ENCODE measurements at places on chromosomes 3 and 15. TPM values are rescaled to one million over a fixed set of nuclear protein-coding genes. Genes with fewer than 3 reads are reported as not detected.

DNA sequence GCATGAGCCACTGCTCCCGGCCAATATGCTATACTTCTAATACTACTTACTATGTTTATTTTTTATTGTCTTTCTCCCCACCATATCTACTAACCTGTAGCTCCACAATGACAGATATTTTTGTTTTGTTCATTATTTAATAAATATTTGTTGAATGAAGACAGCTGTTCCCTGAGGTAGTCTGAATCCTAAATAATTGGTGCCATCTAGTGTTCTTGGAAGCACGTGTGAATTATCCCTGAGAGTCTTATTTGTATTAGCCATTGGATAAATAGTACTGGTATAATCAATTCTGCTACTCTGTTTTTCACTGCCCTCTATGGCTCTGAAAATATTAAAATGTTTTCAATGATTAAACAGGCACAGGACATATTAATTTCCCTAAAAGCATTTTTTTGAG lies 5.6 kb upstream of the APPL1 start:
- no peak for DNase-seq

The GUCA1C gene
- not detected for total RNA-seq

- DNase-seq: no peak
Observed at GRCh38 chr3:66744521-66744920, 243.7 kb upstream of the LRIG1 start.

The HYAL1 gene
- total RNA-seq: 1.2 TPM

GRCh38 chr3:139619484-139619883 lies 58.3 kb downstream of the NMNAT3 start:
- DNase-seq: no peak

The H1-8 gene
- not detected for total RNA-seq

DNA sequence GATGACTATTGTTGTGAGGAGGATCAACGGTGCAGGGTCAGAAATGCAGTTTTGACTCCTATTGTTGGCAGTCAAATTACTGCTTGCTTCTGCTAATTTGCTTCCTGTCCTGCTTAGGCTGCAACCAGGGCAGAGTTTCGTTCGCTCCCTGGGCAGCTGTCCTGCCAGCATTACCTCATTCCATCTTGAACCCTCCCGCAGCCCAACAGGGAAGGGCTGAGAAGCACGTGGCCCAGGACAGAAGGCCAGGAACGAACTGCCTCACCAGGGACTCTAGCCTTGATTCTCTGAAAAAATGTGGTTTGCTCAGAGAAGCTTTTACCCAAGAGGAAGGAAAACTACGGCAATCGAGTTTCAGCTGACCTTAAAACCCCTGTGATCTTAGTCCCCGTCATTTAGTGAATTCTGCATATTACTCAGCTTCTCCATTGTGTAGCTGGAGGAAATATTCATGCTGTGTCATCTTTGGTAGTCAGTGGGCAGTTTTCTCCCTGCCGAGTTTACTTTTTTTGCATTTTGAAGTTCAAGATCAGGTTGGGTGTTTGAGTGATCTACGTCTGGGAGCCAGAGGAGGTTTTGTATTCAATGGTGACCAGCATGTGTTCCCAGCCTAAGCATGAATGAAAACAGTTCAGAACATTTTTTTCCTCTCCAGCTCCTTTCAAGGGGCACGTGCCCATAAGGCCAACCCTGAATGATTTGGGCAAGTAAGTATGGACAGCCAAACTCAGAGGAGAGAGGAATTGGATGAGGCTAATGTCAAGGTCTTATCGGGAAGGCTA lies 23.0 kb downstream of the TLNRD1 start:
- peak; percentile 82 for DNase-seq

DNA sequence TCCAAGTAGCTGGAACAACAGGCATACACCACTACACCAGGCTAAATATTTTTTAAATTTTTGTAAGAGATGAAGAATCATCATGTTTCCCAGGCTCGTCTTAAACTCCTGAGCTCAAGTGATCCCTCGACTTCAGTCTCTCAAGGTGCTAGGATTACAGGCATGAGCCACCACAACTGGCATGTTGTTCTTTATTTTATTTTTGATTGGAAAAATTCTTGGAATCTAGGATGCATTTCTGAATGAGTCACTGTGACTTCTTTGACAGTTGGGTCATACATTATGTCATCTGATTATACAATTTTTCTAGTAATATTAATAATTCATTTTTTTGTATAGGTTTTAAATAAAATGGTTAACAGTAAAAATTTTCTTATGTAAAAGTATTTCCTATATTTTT lies 870.2 kb downstream of the SI start:
- DNase-seq: no peak

- no peak for DNase-seq
Observed at GRCh38 chr3:88142094-88142624, 7.6 kb upstream of the C3orf38 start.

DNA sequence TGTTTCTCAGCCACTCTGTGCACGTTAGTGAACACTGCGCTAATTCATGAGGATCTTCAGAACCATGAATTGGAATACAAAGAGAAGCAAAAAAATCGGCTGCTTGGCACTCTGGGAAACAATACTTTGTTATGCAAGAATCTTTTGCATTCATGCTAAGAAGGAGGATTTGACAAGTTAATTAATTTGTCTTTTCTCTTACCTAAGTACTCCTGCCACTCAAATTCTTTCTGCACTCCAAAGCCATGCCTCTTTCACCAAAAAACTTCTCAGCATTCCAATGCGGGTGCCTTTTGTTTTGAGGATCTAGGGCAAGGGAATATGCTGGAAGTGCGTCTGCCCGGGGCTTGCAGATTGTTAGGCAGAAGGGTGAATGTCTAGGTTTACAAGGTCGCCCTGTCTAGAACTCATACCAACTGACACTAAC lies 11.3 kb upstream of the KAT2B start:
- DNase-seq: no peak

The PCSK6 gene
- total RNA-seq: 19.2 TPM

DNA sequence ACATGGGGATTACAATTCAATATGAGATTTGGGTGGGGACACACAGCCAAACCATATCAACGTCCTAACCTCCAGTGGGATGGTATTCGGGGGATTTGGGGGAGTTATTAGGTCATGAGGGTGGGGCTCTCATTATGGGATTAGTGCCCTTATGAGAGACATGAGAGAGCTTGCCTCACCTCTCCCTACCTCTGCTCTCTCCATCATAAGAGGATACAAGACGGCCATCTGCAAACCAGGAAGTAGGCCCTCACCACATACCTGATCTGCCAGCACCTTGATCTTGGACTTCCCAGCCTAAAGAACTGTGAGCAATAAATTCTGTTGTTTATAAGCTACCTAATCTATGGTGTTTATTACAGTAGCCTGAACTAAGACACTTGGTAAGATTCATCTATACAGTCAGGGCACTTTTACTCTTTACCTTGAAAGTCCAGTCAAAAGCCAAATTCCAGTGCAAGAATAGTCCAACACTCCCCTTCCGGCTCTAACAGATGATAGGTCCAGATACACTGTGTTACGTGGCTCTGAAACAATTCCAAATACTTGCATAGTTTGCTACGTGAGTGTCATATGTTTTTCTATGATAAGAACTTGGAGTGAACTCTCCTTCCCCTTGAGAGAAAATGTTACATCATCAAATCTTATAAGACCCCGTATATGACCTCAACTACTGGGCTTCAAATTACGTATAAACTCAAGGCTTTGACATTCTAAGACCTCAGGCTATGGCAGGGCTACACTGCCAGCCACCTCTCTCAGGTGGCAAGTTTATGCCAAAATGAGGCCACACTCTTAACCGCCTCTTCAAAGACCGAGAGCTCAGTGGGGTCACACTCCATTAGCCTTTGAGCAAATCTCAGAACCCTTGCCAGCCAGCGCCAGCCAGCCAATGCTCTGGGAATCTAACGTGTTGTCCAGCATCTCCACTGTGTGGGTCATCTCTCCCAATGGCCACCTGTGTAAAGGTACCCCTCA lies 129.9 kb downstream of the XXYLT1 start:
- peak; percentile 89 for DNase-seq

GRCh38 chr3:113783980-113784379 lies 37.1 kb downstream of the ATP6V1A start:
- DNase-seq: peak; percentile 77

The GCNT3 gene
- 5.5 TPM for total RNA-seq

GRCh38 chr15:75063338-75063737 lies 39.9 kb downstream of the PPCDC start:
- DNase-seq: no peak

The TLR9 gene
- not detected for total RNA-seq

The SYNPR gene
- not detected for total RNA-seq

GRCh38 chr3:128322030-128323022 lies 144.4 kb downstream of the DNAJB8 start:
- no peak for DNase-seq

DNA sequence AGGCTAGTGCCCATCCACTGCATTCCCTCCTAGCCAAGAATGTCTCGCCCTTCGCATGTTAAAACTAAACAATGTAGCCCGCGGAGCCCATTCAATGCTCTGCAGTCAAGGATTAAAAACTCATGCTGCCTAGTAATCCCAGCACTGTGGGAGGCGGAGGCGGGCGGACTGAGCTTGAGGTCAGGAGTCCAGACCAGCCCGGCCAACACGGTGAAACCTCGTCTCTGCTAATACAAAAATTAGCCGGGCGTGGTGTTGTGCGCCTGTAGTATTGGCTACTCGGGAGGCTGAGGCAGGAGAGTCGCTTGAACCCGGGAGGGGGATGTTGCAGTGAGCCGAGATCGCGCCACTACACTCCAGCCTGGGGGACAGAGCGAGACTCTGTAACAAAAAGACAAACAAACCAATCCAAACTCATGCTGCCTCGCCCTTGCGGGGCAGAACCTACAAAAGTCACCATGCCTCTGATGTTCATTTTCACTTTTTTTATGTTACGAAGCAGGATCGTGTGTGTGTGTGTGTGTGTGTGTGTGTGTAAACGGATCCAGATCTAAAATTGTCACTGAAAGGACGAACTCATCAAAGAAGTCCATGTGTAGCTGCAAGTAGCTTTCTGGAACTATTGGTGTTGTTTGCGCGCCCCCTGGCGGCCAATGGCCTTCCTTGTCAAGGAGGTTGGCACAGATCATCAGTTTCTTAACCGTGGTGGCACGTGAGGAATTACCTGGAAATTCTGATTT lies 54.8 kb upstream of the SPESP1 start:
- DNase-seq: peak; percentile 50

GRCh38 chr3:190577225-190577624 lies 63.3 kb downstream of the IL1RAP start:
- no peak for DNase-seq

DNA sequence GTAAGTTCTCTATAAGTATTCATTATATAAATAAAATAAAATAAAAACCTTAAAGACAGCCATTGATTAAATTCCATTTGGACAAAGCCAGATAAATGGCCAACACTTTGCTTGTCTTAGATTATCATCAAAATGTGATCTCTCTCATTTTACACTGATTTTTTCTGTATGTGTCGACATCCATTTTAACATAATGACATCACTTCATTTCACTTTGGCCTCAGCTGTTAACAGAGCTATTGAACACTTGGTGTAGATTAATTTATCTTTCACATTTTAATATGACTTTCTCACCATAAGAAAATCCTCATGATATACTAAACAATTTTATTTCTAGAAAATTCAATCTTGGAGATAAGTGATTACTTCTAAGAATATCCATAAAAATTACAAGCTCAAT lies 198.1 kb downstream of the MECOM start:
- no peak for DNase-seq

GRCh38 chr3:19885468-19885867 lies 48.5 kb downstream of the EFHB start:
- no peak for DNase-seq

The IQCB1 gene
- 12.1 TPM for total RNA-seq

DNA sequence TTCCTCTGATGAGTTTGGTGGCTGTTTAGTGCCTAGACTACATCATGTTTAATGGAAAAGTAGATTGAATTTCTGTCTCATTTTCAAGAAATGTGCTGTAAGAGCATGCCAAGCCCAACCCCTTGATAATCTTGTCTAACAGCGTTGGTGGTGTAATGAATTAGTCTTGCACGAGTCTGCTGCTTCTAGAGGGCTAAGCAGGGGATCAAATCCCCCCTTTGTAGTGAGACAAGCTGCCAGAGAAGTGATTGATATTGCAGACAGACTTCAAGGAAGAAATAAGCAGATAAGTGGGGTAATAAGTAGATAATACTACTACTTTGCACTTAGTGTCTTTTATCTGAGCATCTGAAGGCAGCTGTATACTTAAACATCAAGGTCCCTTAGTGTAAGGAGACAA lies 141.4 kb downstream of the TP63 start:
- no peak for DNase-seq

The GRAMD1C gene
- total RNA-seq: 14.4 TPM

DNA sequence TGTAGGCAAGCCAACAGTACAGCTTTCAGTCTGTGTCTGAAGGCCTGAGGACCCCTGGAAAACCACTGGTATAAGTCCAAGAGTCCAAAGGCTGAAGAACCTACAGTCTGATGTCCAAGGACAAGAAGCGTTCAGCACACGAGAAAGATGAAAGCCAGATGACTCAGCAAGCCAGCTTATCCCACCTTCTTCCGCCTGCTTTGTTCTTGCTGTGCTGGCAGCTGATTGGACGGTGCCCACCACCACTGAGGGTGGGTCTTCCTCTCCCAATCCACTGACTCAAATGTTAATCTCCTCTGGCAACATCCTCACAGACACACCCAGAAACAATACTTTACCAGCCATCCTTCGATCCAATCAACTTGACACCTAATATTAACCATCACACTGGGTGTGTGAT lies 59.0 kb upstream of the PDZRN3 start:
- DNase-seq: no peak

- no peak for DNase-seq
Observed at GRCh38 chr15:26720546-26720945, 52.3 kb downstream of the GABRB3 start.

The ACKR4 gene
- 0.64 TPM for total RNA-seq

- DNase-seq: no peak
Observed at GRCh38 chr3:19947549-19948225, 790 bp downstream of the RAB5A start.

DNA sequence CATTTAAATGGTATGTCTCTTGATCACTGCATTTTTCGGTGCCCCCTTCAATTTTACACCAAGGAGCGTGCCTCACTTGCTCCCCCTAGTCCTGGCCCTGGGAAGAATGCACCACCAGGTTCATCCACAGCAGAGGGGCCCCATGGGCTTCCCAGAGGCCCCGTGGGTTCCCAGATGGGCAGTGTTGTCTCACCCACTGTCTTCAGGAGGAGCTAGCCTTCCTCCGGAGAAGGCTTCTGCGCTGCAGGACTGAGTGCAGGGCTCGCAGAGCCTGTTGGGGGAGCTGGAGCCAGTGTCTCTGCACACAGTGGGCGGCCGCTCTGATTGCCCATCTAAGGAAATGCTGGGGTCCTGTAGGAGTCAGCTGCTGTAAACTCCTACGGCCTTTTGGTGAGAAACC lies 45.9 kb downstream of the POLR2M start:
- no peak for DNase-seq

Measured in glomerular endothelial cell (primary cell).